ENCODE measurements at places on chromosomes 2 and 18.

- no peak for DNase-seq
Measured at GRCh38 chr2:201661366-201661765, 18.1 kb upstream of the TMEM237 start.

DNA sequence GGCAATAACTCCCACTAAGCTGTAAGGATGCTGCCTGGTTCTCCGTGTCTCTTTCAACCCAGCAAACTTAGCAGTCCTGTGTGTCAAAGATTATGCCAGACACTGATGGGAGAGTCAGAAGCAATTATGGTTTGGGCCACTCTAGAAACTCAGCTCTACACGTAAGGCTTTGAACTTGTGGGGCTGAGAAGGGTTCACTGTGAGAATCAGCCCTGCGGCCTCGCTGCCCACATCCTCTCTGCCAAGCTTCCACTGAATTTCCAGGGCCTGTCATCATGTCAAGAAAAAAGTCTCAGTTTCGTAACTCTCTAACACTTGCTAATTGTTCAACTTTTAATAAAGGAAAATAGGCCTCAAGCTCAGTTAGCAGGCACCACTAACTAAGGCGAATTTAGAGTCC, 308.8 kb upstream of the LYPD1 start:
- DNase-seq: no peak

GRCh38 chr18:63477200-63477599, 442 bp downstream of the SERPINB5 start:
- DNase-seq: no peak

GRCh38 chr18:11955239-11956029, 25.9 kb upstream of the IMPA2 start:
- no peak for DNase-seq

GRCh38 chr2:55490554-55490953, 29.0 kb upstream of the CFAP36 start:
- DNase-seq: no peak

DNA sequence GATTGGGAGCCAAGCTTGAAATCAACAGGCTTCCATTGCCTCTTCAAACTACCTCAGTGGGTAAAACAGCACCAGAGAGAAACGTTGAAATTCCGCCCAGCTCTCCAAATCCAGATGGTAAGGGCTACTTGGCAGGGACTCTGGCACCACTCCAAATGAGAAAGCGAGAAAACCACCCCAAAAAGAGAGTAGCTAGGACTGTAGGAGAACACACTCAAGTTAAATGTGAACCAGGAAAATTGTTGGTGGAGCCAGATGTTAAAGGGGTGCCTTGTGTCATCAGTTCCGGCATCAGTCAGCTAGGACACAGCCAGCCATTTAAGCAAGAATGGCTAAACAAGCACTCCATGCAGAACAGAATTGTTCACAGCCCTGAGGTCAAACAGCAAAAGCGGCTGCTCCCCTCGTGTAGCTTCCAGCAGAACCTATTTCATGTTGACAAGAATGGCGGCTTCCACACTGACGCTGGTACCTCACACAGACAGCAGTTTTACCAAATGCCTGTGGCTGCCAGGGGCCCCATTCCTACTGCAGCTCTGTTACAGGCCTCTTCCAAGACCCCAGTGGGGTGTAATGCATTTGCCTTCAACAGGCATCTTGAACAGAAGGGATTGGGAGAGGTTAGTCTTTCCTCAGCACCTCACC, 167.3 kb downstream of the ASXL3 start:
- DNase-seq: no peak

- DNase-seq: no peak
Measured at GRCh38 chr2:223065107-223065506, 13.1 kb downstream of the KCNE4 start.

DNA sequence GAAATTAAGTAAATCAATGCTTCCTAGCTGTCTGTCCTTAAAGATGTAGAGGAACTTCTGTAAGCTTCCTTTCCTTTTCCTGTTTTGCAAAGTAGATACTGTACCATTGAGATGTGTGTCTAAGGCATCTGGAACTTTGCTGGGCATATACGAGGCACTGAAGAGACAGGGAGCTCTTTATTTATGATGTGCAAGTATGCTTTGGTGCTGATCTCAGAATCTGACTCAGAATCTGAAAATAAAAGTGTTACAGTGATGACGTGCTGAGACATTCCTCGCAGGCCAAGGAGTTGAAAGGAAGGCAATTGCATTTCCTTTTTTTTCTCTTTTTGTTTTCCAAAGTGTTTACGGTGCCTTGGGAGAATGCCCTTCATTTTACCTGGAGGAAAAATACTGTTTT, 230.9 kb upstream of the RGPD4 start:
- no peak for DNase-seq

GRCh38 chr2:53787614-53788289, 908 bp downstream of the ERLEC1 start:
- no peak for DNase-seq

- no peak for DNase-seq
Measured at GRCh38 chr18:58721566-58722239, 50.4 kb downstream of the MALT1 start.

GRCh38 chr2:223786943-223787342, 50.4 kb downstream of the AP1S3 start:
- DNase-seq: no peak

- DNase-seq: no peak
Measured at GRCh38 chr2:101388232-101388631, 929 bp upstream of the CREG2 start.

DNA sequence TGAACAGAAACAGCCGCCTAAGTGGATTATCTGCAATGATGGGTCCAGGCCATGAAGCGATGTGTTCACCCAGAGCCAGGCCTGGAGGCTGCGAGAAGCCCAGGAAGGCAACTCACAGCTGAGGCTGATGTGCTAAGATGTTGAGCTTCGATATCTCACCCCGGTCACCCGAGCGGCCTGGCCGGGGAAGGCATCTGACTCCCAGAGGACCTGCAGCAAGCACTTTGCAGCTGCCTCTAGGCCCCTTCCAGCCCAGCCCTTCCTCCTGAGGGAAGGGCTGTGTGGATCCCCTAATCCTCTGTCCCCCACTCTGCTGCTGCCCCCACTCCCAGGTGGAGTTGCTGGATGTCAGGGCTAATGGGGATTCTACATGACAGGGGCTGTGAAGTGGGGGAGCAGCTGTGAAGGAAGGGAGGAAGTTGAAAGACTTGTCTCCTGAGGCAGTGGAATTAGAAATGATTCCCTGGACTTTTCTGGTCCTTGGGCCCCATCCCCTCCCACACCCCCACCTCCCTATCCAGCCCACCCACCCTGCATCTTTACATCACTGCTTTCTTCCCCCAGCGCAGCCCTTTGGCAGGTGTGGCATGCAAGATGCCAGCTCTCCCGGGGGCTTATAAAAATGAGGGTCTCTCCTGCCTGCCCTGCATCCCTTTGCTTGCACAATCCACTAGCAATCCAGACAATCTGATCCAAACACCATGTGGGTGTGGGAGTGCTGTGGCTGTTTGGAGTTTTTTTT, 4.3 kb downstream of the ATP6V1B1 start:
- no peak for DNase-seq

- DNase-seq: no peak
Measured at GRCh38 chr2:1742681-1743395, 1.5 kb downstream of the PXDN start.

DNA sequence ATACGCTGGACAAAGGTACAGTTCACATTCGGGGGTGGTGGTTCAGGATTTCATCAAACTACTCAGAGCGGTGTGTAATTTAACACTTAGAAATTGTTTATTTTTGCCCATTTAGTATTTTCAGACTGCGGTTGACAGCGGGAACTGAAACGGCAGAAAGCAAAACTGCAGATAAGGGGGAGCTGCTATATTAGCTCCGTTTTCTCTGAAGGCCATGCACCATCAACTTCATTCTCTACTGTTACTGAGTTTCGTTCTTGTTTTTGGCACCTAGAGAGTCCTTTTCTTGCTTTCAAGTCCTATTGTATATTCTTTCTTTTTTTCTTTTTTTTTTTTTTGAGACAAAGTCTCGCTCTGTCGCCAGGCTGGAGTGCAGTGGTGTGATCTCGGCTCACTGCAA, 121.5 kb upstream of the SP3 start:
- DNase-seq: no peak

DNA sequence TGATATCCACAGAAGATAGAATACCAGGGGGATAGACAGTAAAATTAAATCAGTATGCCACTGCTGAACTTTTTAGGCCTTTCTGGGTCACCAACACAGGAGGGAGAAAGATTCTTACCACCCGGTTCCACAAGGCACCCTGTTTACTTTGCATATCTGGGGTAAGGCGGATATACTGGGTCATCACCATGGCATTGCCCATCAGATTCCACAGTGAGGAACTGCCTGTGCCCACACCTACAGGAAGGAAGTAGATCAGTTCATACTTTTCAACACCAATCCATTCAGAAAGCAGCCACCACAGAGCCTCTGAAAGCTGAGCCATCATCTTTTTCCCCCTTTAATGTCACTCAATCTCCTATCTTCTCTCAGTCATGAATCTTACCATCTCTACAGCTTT, 2.0 kb downstream of the LMAN2L start:
- DNase-seq: no peak

GRCh38 chr2:23669413-23670244, 257.3 kb downstream of the ATAD2B start:
- no peak for DNase-seq

GRCh38 chr2:11029136-11029535, 117.4 kb downstream of the KCNF1 start:
- DNase-seq: no peak

GRCh38 chr2:133682347-133682746, 114.1 kb upstream of the NCKAP5 start:
- no peak for DNase-seq

- no peak for DNase-seq
Measured at GRCh38 chr2:166380615-166381014, 4.9 kb upstream of the SCN9A start.

DNA sequence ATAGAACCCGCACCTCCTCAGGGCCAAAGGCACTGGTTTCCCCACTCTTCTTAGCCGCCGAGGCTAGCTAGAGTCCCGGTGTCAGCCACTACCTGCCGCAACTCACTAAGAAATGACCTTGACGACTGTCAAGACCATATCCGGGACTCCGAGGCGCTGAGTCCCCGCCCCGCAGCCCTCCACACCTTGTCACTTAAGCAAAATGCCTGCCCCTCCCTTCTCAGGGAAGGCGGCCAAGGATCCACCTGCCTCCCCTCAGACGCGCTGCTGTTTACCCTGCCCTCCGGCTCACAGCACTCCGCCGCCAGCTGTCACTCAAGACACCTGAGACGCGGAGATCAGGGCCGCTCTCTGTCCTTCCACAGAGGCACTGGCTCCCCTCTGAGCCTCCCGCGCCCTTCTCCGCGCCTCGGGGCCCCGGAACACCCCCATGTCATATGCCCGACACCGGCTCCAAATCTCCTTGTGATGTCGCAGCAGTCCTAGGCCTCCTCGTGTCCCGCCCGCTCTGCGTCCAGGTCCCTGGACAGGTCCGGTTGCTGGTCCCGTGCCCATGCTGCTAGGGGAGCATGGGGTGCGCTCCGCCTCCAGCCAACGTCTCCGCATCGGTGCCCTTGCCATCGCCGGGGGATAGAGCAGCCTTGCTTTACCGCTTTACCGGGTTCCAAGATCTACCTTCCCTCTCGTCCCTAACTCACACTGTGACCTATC, 32.5 kb upstream of the REG3G start:
- DNase-seq: no peak

DNA sequence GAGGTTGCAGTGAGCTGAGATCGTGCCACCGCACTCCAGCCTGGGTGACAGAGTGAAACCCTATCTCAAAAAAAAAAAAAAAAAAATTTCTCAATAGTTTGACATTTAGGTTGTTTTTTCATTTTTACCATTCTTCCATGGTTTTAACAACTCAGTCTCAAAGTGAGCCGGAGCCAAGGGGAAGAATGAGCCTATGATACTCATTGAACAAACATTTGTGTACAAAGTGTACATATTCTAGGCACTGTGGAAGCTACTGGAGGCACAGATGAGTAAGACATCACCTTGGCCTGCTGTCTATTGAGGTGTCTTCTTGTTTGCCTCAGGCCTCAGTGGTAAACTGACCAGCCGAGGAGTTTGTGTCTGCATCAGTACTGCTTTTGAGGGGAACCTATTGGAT, 21.9 kb downstream of the CENPO start:
- DNase-seq: no peak

- DNase-seq: no peak
Measured at GRCh38 chr2:4122726-4123125, 419.4 kb downstream of the DCDC2C start.

- no peak for DNase-seq
Measured at GRCh38 chr2:222499226-222499625, 74.9 kb downstream of the SGPP2 start.

DNA sequence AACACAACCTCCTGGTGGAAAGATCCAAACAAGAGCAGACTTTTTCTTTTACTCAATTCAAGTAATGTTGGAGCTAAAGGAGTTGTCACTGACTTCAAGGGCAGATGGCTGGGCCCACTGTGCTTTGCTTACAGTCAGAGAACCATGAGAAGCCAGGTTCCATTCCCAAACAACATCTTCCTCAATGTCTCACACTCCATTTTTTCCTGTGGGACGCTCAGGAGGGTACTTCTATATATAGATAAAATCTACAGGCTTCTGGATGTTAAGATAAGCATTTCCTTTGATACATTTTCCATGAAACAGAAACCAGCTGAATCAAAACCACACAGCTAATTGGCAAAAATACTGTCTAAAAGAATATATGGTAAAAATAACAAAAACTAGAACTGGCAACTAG, 14.4 kb downstream of the IWS1 start:
- no peak for DNase-seq

DNA sequence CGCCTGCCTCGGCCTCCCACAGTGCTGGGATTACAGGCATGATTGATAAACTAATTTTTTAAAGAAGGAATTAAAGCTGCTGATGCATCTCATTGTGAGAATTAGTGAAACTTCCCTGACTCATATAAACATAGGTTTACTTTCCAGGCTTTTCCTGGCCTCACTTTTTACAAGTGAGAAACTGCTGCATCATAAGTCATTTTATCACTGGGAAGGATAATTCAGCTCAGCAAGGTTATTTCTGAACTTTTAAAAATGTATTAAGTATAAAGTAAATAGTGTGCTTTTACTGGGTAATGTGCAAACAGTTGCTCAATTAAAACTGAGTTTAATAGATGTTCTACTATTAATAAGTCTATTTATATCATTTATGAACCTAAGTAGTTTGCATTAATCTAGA, 1130.3 kb upstream of the CDH2 start:
- no peak for DNase-seq

DNA sequence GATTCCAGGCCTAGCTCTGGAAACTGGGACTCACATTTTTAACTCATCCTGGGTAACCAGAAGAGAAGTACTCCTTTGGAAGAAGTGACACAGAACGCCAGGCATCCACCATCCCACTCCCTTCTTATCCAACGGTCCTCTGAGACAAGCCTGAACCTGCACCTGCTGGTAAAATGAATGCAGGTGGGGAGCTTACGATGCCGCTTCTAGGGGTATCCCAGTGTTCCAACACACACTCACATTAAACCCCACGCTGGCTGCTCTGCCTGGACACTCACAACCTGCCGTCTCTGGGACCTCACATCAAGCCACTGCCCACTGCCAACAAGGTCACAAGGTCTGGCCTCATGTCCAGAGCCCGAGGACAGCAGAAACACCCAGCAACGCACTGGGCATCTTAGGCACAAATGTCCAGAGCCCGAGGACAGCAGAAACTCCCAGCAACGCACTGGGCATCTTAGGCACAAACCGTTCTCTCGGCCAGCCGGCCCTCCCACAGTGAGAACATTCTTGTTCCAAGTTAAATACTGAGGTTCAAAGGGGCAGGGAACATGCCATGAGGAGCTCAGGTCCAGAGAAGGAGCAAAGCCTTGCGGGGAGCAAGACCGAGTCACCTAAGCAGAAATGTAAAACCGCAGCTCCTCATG, 9.9 kb downstream of the SLC66A2 start:
- no peak for DNase-seq

- no peak for DNase-seq
Measured at GRCh38 chr2:16349811-16350210, 315.8 kb downstream of the CYRIA start.

GRCh38 chr18:74139888-74140287, 7.7 kb downstream of the FBXO15 start:
- DNase-seq: no peak
